SJSA1 (cell line): ENCODE measurements at places on chromosomes 1 and 21. TPM values are rescaled to one million over a fixed set of nuclear protein-coding genes. Genes with fewer than 3 reads are reported as not detected.

CD5L gene
- not detected in 2 replicates for total RNA-seq

FAM72C gene
- 3.7 and 6.1 TPM in 2 replicates for total RNA-seq

CELA3A gene
- total RNA-seq, result not detected in 2 replicates

CNR2 gene
- total RNA-seq, result 0.08 TPM in 1 of 2 replicates, not detected in the other

ESRRG gene
- total RNA-seq, result not detected in 2 replicates

CELA2A gene
- total RNA-seq, result not detected in 2 replicates

KCNE2 gene
- total RNA-seq, result not detected in 2 replicates

FCAMR gene
- total RNA-seq, result not detected in 2 replicates

AGPAT3 gene
- 43.5 and 66.9 TPM in 2 replicates for total RNA-seq

CFAP74 gene
- total RNA-seq, result not detected in 2 replicates

ICOSLG gene
- total RNA-seq, result 0.26 TPM in 1 of 2 replicates, not detected in the other

RABIF gene
- 5.2 and 5.5 TPM in 2 replicates for total RNA-seq

PROK1 gene
- not detected in 2 replicates for total RNA-seq

PLA2G2E gene
- total RNA-seq, result not detected in 2 replicates

B3GALNT2 gene
- total RNA-seq, result 35.7 and 56.8 TPM in 2 replicates

MTARC1 gene
- total RNA-seq, result not detected in 2 replicates

TNFRSF25 gene
- total RNA-seq, result 0.13 and 0.32 TPM in 2 replicates
